Calu3 (cell line): ENCODE measurements at places on chromosomes 5 and 9. TPM values are rescaled to one million over a fixed set of nuclear protein-coding genes. Genes with fewer than 3 reads are reported as not detected.

Gene JAKMIP2
- not detected in 2 replicates for total RNA-seq

Gene GPR150
- total RNA-seq: 0.17 and 0.24 TPM in 2 replicates

Gene CXCL14
- 0.27 TPM in 1 of 2 replicates, not detected in the other for total RNA-seq

Gene IFNA21
- total RNA-seq: not detected in 2 replicates

Gene PCDHA2
- 0.12 and 0.19 TPM in 2 replicates for total RNA-seq

Gene STXBP1
- 5.9 and 7.5 TPM in 2 replicates for total RNA-seq

Gene GZMA
- not detected in 2 replicates for total RNA-seq

Gene ADRA1B
- total RNA-seq: 3.7 and 10.9 TPM in 2 replicates

Gene COL23A1
- not detected in 2 replicates for total RNA-seq

Gene PLK2
- total RNA-seq: 135 and 229 TPM in 2 replicates

Gene OR1J2
- not detected in 2 replicates for total RNA-seq

Gene IFNK
- total RNA-seq: not detected in 2 replicates

Gene KIF12
- 52.3 and 54.0 TPM in 2 replicates for total RNA-seq
